Testis (tissue), 5 donors: ENCODE measurements at places on chromosomes 1 and 21. TPM values are rescaled to one million over a fixed set of nuclear protein-coding genes. Genes with fewer than 3 reads are reported as not detected.

DNA sequence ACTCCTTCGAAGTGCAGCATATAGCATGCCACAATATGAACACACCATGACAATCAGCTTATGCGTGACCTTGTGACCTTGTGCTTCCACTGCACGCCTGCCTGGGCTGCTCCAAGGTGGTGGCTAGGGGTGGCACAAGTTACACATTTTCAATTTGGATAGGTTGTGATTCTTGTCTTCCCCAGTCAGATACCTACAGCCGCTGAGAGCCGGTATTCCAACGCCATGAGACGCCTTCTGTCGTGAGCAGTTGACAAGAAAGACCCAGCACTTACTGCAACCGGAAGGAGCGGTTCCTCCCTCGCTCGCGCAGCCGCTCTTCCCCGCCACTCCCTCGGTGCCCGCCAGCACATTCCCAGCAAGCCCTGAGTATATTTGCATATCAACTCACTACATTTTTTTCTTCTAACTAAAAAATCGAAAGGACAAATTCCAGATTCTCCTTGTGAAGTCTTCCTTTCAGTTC is 359 bp upstream of the RNU11 start:
- H3K27me3 ChIP-seq: no peaks in the 10 kb centered on the region
- peak; percentile 91 for DNase-seq
- H3K4me3 ChIP-seq: peak overlapping the region; percentile 42
- peak overlapping the region; percentile 92 for H3K27ac ChIP-seq

DNA sequence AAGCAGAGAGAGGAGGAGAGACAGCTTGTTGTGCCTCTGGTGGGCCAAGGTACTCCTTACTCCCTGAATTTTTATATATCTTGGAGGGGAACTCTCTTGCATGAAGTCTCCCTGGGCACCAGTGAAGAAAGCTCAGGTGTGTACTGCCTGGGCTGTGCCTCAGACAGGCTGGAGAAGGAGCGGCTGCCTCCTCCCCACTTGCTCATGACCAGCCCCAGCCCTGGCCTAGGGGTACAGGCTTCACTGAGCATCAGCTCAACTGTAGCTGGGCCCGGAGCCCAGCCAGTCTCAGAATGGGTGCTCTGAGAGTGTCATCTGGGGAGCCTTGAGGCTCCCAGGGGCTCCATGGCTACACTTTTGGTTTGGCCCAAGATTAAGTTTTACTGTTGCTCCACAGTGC is 44.8 kb upstream of the TENT5C start:
- H3K4me3 ChIP-seq: no peak overlapping the region
- no peaks in the 10 kb centered on the region for H3K4me1 ChIP-seq
- H3K27ac ChIP-seq: no peak overlapping the region
- no peaks in the 10 kb centered on the region for H3K27me3 ChIP-seq
- DNase-seq: no peak

STYXL2 gene
- 0.19 TPM for total RNA-seq

GRCh38 chr1:173409613-173410012 is 67.5 kb upstream of the PRDX6 start:
- peaks cover 41% of the 10 kb centered on the region for H3K4me1 ChIP-seq
- no peaks in the 10 kb centered on the region for H3K36me3 ChIP-seq
- no peaks in the 10 kb centered on the region for H3K27me3 ChIP-seq
- DNase-seq: peak; percentile 80
- no peak overlapping the region for H3K27ac ChIP-seq

LCA5L gene
- 103 TPM for total RNA-seq

ATP6V1G3 gene
- total RNA-seq: not detected

GRCh38 chr1:235051521-235051920 is 77.1 kb downstream of the TOMM20 start:
- H3K36me3 ChIP-seq: no peaks in the 10 kb centered on the region
- H3K4me1 ChIP-seq: peaks cover 16% of the 10 kb centered on the region
- DNase-seq: no peak
- H3K27me3 ChIP-seq: no peaks in the 10 kb centered on the region
- H3K27ac ChIP-seq: no peak overlapping the region

DNA sequence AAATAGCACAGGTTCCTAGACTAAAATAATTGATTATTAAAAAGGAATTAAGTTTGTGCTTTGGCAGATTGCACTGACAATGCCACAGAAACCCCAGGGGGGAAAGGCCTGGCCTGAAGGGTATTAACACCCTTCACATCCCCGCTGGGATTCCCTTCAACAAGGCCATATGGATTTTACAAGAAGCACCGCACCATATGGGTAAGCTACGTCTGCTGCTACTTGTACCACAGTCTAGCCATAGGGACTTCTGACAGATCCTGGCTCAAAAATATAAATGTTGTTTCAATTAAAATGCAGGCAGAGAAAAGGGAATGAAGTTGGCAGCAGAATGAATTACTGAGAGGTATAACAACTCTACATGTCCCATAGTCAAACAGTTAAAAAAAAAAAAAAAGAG is 101.0 kb downstream of the DENND1B start:
- DNase-seq: no peak
- H3K4me3 ChIP-seq: no peak overlapping the region
- H3K4me1 ChIP-seq: no peaks in the 10 kb centered on the region
- H3K27me3 ChIP-seq: no peaks in the 10 kb centered on the region
- no peak overlapping the region for H3K27ac ChIP-seq

DNA sequence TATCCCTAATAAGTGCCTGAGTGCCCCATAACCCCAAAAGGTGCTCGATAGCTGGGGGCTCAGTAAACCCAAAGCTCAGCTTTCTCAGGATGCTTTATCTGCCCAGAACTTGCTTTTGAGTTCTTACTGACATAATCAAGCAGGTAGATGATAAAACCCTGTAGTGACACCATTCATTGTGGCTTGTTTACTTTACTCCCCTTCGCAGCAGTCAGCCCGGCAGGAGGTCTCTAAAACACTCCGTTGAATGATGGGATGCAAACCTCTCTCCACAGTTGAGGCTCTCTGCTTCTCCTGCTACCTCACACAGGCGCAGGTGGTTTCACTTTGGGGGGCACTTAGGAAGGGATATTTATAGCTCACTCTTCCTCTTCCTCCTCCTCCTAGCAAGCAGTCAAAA is 349.4 kb downstream of the HLX start:
- no peaks in the 10 kb centered on the region for H3K27me3 ChIP-seq
- H3K36me3 ChIP-seq: no peaks in the 10 kb centered on the region
- H3K4me1 ChIP-seq: no peaks in the 10 kb centered on the region

DNA sequence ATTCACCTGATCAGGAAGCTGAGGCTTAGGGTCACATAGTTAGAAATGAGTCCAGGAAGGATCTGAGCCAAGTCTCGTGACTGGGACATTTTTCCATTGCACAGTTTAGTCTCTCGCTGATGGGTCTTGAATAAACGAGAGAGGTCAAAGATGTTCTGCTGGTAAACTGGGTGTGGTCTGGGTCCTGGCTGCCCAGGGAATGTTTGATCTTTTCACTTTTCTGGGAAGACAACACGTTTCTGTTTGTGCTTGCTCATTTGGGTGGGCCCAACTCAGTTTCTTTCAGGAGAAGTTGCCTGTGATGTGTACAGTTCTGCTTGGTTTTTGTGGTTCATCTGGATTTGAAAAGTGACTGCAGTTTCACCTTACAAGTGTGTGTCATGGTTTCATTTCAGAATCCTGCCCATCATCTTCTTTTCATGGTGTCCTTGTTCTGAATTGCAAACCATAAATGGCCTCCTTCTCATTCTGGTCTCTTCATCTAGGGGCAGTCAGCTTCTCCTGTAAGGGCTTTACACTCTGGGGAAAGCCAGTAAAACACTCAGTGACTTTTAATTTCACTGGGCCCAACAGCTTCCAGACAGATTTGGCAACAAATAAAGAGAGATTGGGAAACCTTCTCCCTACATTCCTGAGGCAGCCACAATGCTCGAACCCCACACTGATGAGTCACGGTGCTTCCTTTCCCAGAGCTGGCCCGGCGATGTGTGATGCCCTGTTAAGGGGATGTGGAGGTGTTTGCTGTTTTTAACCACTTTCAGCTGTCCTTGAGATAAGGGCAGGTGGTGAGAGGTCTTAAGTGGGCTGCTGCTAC is 7.2 kb upstream of the TACSTD2 start:
- H3K4me1 ChIP-seq: peaks cover 3% of the 10 kb centered on the region
- no peak overlapping the region for H3K4me3 ChIP-seq

DNA sequence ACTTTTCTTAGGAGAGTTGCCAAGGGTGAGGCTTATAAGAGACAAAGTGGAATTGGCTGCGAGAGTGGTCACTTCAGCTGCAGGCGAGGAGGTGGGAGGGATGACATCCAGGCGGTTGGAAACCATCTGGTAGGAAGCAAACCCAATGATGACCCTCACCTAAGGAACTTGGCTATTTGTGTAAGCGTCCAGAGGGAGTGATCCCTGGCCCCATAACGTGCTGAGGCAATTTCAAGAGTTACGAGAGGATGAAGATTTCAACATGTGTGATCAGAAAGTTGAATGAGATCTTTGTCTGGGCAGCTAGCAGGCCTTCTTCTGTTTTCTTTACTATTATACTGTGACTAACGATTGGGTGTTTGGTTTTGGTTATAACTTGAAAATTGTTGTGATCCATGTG is 102.7 kb upstream of the VANGL1 start:
- no peak overlapping the region for H3K27ac ChIP-seq
- no peaks in the 10 kb centered on the region for H3K27me3 ChIP-seq
- no peaks in the 10 kb centered on the region for H3K36me3 ChIP-seq
- no peak overlapping the region for H3K4me3 ChIP-seq
- no peaks in the 10 kb centered on the region for H3K4me1 ChIP-seq
- no peak for DNase-seq
